AG04450 (cell line): ENCODE measurements at places on chromosomes 1 and 21. TPM values are rescaled to one million over a fixed set of nuclear protein-coding genes. Genes with fewer than 3 reads are reported as not detected.

GRCh38 chr1:61604684-61605083, 120.3 kb downstream of the TM2D1 start:
- no peak for DNase-seq

The KCNE1 gene
- polyA plus RNA-seq, result 0.38 and 0.52 TPM in 2 replicates

GRCh38 chr1:224742349-224742748, 126.2 kb downstream of the CNIH3 start:
- no peak for DNase-seq

DNA sequence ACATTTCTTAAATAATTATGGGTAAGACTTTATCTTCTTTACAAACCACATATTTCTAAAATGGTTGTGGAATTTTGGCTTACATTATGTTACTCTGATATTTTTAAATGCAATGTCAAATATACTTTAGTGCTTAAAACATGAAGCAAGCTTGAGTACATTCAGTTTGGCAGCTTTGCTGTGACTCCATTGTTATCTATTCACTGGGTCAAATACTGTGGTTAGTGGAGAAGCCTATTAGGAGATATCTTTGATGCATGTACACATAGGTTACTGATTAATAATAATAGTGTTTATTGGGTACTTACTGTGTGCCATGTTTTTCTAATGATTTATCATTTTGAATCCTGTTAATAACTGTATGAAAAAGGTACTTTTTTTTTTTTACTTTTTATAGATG, 520.4 kb upstream of the B3GALT2 start:
- no peak for DNase-seq

DNA sequence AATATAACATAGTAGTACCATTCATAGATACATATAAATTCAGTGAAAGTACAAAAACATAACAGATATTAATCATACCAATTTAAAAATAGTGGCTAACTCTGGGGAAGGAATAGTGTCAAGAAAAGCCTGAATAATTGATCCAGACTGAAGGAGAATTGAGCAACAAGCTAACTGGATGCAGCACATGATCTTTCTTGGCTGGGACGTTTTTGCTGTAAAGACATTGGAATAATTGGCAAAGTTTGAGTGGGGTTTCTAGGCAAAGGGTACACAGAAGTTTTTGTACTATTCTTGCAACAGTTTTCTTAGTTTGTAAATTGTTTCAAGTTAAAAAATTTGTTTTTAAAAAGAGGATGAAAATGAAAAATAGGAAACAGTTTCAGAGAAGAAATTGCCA, 2.6 kb upstream of the SH3GLB1 start:
- DNase-seq, result no peak

The AGL gene
- polyA plus RNA-seq, result 5.6 and 7.2 TPM in 2 replicates

DNA sequence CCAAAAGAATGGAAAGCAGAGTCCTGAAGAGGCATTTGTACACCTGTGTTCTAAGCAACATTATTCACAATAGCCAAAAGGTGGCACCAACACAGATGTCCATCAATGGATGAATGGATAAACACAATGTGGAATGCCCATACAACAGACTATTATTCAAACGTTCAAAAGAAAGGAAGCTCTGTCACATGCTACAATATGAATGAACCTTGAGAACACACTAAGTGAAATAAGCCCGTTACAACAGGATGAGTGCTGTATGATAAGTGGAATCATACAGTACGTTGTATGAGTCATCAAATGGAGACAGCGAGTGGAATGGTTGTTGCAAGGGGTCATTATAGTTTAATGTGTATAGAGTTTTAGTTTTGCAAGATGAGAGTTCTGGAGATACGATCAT, 80.1 kb downstream of the SH3BGR start:
- DNase-seq, result no peak

- DNase-seq, result no peak
Observed at GRCh38 chr1:24535021-24535424, 20.9 kb upstream of the NCMAP start.

DNA sequence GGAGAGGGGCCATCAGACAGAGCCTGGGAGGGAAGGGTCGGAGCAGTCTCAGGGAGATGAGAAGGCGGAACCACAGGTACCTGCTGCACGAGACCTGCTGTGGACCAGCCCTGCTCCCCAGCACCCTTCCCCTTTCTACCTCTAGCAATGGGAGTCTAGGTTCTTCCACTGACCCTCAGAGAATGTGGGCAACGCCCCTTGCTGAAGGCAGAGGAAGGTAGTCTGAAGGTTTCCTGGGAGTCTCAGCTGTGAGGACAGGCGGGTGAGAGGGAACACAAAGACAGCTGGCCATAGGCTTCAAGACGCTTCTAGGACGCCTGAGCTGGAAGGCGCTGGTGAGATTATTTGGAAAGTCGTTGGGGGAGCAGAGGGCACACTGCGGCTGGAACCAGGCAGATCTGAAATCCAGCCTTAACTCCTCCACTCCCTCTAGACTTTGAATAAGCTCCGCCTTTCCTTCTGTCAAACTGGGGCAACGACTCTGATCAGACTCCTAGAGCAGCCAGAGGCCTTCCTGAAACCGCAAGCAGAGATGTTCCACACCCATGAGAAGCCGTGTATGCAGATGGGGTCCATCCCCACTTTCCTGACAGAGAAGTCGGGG, 18.1 kb downstream of the SLC45A3 start:
- DNase-seq, result no peak

- DNase-seq, result no peak
Observed at GRCh38 chr1:30420519-30421050, 302.8 kb downstream of the MATN1 start.

- no peak for DNase-seq
Observed at GRCh38 chr1:206706806-206707366, 22.2 kb downstream of the MAPKAPK2 start.

The C1orf87 gene
- not detected in 2 replicates for polyA plus RNA-seq

GRCh38 chr1:63099188-63099587, 223.2 kb upstream of the FOXD3 start:
- DNase-seq, result no peak

- no peak for DNase-seq
Observed at GRCh38 chr21:43623588-43623987, 35.7 kb downstream of the HSF2BP start.

The LDLRAD1 gene
- polyA plus RNA-seq, result not detected in 2 replicates

GRCh38 chr1:28428012-28428411, 58.5 kb downstream of the PHACTR4 start:
- DNase-seq, result no peak

The PUSL1 gene
- 9.6 and 15.6 TPM in 2 replicates for polyA plus RNA-seq

DNA sequence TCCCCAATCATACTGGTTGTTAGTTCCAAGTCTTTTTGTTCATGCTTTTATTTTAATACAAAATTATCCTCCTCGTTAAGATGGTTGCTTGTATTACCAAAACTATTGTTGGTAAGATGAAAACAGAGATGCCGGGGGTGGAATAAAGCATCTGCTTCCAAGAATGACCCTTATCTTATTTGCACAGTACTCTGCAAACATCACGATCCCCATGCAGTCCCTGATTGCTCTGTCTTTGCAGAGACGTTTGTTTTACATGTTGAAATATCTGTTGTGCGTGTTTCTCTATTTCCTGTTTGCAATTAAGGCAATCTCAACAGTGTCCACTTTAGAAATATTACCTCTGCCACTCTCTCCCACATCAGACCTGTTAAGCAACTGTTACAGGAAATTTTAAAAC, 141.3 kb upstream of the NCAM2 start:
- no peak for DNase-seq

The DMRTA2 gene
- not detected in 2 replicates for polyA plus RNA-seq

DNA sequence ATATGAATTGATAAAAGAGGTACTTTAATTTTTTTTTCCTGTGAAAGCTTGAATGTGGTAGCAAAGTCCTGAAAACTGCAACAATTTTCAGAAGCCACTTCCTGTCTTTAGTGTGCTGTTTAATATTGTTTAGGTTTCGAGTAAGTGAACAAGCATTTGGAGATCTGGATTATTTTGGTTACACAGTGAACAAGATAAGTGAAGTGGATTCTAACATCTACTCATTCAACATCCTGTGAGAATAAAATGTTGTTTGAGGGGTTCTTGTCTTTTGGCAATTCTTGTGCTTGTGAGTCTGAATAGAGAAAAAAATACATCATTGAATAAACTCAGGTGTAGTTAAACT, 35.2 kb upstream of the PLA2G4A start:
- DNase-seq, result no peak

- DNase-seq, result no peak
Observed at GRCh38 chr1:160189649-160190625, at the start of gene CASQ1. CASQ1 (plus strand) TSS chr1:160190575; CDS start chr1:160190752, 177 bp downstream.

The C8A gene
- polyA plus RNA-seq, result not detected in 2 replicates

- no peak for DNase-seq
Observed at GRCh38 chr1:22111115-22111514, 31.8 kb downstream of the WNT4 start.

The SPRR2E gene
- not detected in 2 replicates for polyA plus RNA-seq

The TMOD4 gene
- polyA plus RNA-seq, result not detected in 2 replicates

The HEYL gene
- 0.14 TPM in 2 replicates for polyA plus RNA-seq

DNA sequence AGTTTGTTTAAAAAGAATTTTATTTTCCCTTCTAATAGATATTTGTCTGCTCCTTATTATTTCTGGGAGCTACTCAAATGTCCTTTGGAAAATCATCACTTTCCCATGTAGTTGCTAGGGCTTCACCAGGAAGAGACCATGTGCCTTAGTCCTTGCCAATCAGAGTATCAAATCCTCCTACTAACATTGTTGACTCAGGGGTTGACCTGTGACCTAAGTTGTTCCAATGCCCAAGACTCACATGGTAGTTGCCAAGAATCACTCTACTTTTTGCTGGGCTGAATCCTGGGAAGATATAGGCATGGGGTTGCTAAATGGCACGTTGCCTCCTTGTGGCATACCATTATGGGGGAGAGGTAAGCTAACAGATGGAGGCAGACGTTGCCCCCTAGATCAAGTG, 58.2 kb upstream of the FOXD3 start:
- no peak for DNase-seq

DNA sequence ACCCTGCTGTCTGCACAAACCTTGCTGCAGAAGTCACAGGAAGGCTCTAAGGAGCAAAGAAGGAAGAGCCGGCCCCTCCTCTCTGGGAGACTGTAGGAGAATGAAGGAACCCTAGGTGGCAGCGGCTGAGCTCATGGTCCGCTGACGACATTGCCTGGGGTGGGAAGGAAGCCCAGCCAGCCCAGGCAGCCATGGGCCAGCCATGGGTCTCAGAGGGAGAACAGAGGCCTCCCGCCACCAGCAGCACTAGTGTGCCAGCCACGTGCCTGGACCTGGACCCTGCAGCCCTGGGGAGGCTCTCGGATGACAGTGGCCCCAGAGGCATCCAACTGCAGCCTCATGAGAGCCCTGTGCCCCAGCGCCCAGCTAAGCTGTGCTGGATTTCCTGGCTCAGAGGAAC, 49.2 kb upstream of the POFUT2 start:
- DNase-seq, result no peak

GRCh38 chr1:1554550-1554925, 14.1 kb upstream of the TMEM240 start:
- DNase-seq, result no peak

GRCh38 chr1:34212673-34213072, 36.0 kb downstream of the C1orf94 start:
- DNase-seq, result no peak
